Stimulated activated CD4-positive, alpha-beta T cell treated with anti-CD3 and anti-CD28 coated beads, Interleukin-4, amount 100 ng/mL, for 24 hours (primary cell): ENCODE measurements at places on chromosomes 3 and 15.

- DNase-seq: no peak
Measured at GRCh38 chr3:54324103-54324502, 201.8 kb downstream of the CACNA2D3 start.

- no peak for DNase-seq
Measured at GRCh38 chr3:72380711-72381493, 467.3 kb downstream of the SHQ1 start.

DNA sequence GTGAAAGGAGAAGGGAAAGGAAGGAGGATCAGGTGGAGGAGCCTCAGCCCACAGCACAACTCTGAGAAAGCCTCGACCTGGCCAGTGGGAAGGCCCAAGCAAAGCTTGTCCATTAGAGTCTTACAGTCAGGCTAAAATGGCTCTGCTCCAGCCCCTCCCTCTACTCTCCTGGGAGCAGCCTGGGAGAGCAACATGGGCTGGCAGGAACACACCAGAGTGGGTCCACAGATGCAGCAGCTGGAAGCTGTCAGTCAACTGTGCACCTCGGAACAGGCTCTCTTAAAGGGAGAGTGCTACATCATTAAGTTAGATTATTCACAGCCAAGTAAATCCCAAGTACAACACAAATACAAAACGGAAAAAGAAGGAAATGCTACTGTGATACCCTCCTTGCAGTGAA lies 98.0 kb upstream of the LIMD1 start:
- no peak for DNase-seq

- DNase-seq: peak; percentile 8
Measured at GRCh38 chr3:71930056-71930991, 145.4 kb upstream of the PROK2 start.

- no peak for DNase-seq
Measured at GRCh38 chr3:69107841-69108240, 14.6 kb downstream of the LMOD3 start.

- DNase-seq: no peak
Measured at GRCh38 chr3:159964166-159964973, 24.3 kb upstream of the IL12A start.

GRCh38 chr3:1469248-1469647 lies 376.4 kb downstream of the CNTN6 start:
- no peak for DNase-seq

GRCh38 chr3:137105277-137105977 lies 147.6 kb downstream of the IL20RB start:
- DNase-seq: peak; percentile 5

- no peak for DNase-seq
Measured at GRCh38 chr15:99476413-99477222, 89.2 kb upstream of the MEF2A start.

GRCh38 chr3:2041931-2042330 lies 56.7 kb upstream of the CNTN4 start:
- no peak for DNase-seq

- no peak for DNase-seq
Measured at GRCh38 chr3:147513785-147514184, 104.6 kb downstream of the ZIC1 start.

- no peak for DNase-seq
Measured at GRCh38 chr3:132880986-132881385, 157.2 kb upstream of the TMEM108 start.

DNA sequence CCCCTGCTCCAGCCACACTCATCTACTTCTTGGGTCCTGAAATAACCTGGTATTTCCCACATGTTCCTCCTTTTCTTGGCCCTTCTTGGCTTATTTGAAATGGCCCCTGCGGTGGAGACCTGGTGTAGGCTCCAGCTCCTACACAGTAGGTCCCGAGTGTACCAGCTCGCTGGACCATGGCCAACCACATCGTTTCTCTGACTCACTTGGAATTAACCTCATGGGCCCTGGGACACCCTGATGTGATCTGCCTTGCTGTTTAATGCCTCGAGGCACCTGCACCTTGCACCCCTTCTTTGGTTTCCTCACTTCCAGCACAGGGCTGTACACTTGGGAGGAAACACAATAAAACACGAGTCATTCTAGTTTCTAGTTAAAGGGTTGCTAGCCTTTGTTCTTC lies 60.3 kb downstream of the FEM1B start:
- DNase-seq: no peak
